Activated naive CD4-positive, alpha-beta T cell (primary cell): ENCODE measurements at places on chromosomes 3 and 15.

GRCh38 chr3:196969660-196970546, 1.3 kb upstream of the PIGZ start:
- peak; percentile 18 for DNase-seq

DNA sequence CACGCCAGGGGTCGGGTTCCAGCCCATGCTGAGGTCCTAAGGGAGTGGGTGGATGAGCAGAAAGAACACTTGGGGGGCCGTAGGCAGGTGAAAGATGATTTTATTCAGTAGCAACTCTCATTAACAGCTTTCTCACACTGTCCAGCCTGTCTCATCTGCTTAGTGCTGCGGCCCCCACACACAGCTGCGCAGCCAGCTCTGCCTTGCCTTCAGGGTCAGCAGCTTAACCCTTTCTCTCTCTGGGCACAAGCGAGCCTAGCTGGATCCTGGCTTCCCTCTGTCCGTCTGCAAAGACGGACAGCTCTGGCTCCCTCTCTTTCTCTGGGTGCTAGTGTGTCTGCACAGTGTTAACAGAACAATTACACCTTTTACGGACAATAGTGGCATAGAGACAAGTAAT, 21.3 kb downstream of the NPAP1 start:
- DNase-seq, result no peak

- no peak for DNase-seq
These were observed 19.7 kb downstream of the ACAA1 start for GRCh38 chr3:38117163-38117716.

DNA sequence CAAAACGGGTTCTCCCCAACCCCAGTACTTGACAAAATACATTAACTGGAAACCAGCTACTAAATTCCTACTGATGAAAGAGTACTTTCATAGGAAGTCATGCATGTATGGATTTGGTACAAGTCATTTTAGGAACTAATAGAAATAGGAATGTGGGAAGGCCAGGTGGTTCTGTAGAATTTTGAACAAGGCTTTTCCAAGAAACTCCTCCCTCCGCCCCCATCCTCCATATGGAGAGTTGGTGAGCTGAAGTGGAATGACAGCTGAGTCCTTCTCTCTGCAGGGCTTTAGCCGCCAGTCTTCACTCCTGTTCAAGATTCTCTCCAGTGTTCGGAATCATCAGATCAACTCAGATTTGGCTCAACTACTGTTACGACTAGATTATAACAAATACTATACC, 33.2 kb downstream of the TUBGCP4 start:
- no peak for DNase-seq

GRCh38 chr3:49025005-49025792, 3.3 kb downstream of the NDUFAF3 start:
- no peak for DNase-seq

DNA sequence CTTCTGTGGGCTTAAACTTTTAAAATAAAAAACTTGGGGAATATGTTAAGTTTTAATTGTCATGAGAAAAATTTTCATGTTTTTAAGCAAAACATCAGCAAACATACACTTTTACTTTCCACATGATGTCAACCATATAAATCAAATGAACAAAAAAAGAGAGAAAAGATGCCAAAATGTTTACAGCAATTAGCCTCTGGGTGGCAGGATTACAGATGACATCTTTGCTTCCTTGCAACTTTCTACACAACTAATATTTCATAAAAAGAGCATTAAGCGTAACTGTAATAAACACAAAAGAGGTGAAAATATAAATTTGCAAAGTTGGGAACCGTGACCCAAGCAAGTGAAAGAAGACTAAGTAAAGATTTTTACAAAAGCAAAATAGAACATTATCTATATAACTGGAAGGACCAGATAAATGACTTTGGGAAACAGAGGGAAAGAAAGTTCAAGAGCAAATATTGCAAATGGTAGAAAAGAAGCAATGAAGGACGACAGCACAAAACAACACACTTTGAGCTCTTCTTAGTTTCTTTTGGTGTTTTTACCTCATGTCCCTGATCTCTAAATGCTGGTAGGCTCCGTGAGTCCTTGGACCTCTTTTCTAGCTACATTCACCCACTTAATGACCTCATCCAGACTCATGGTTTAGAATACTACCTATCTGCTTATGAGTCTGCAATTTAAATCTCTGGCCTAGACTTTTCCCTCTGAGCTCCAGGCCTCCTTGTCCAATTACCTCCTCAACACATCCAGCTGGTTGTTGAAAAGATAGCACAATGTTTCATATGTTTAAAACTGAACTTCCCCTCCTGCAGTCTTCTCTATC, 9.4 kb downstream of the TP53BP1 start:
- no peak for DNase-seq

- DNase-seq, result no peak
These were observed 3.9 kb downstream of the GPD1L start for GRCh38 chr3:32110233-32110760.

DNA sequence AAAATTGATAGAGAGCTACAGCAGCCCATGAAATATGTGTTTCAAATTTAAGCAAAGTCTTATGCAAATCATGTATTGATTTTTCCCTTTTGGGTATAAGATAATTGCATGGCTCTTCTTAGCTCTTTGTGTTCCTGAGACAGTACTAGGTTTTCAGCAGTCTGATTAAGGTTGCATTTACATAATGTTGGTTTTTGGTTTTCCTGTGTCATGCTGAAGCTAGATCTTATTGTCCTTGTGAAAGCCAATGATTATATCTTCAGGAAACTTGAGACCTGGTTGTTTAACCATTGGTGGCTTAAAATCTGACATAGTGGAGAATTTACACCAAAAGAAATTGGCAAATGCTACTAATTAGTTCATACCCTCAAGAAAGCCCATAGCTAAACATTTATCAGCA, 392.6 kb downstream of the ZPLD1 start:
- DNase-seq, result no peak

- no peak for DNase-seq
These were observed 1.6 kb upstream of the KLF13 start for GRCh38 chr15:31324806-31325594.

DNA sequence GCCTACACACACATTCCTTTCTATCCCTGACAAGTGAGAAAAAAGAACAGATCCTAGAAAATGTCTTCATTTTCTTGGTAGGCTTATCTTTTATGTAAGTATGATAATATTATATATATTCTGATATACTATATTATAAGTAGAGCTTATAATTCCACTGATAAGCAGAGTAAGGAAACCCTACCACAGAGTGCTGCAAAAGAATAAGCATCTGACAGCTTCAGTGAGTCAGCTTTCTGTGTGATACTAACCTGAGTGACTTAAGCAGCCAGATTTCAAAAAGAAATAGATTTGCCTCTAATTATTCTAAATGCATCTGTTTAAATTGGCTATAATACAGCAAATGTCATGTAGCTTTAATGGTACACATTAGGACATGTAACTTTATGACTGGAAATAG, 656.0 kb downstream of the MCTP2 start:
- DNase-seq, result no peak

- no peak for DNase-seq
These were observed 43.2 kb downstream of the MAGI1 start for GRCh38 chr3:65995515-65995914.

DNA sequence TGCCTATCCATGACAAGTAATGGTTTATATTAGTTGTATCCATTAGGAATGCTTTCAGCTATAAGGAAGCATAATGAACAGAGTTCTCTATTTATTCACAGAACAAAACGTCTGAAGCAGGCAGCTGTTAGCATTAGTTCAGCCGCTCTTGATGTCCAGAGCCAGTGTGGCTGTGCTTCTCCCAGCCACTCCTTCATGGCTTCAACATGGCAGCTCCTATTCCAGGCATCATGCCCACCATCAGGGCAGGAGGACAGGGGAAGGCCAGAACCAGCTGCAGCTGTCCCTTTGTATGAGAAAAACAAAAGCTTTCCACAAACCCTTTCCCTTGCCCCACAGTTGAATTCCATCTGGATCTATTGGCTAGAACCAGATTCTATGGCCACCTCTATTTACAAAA, 12.9 kb upstream of the SNRK start:
- no peak for DNase-seq

GRCh38 chr3:19901337-19901736, 32.7 kb downstream of the EFHB start:
- no peak for DNase-seq

- no peak for DNase-seq
These were observed 726.2 kb downstream of the ROBO1 start for GRCh38 chr3:79041621-79042020.

- peak; percentile 7 for DNase-seq
These were observed 11.3 kb upstream of the RPL39L start for GRCh38 chr3:187150599-187150998.

DNA sequence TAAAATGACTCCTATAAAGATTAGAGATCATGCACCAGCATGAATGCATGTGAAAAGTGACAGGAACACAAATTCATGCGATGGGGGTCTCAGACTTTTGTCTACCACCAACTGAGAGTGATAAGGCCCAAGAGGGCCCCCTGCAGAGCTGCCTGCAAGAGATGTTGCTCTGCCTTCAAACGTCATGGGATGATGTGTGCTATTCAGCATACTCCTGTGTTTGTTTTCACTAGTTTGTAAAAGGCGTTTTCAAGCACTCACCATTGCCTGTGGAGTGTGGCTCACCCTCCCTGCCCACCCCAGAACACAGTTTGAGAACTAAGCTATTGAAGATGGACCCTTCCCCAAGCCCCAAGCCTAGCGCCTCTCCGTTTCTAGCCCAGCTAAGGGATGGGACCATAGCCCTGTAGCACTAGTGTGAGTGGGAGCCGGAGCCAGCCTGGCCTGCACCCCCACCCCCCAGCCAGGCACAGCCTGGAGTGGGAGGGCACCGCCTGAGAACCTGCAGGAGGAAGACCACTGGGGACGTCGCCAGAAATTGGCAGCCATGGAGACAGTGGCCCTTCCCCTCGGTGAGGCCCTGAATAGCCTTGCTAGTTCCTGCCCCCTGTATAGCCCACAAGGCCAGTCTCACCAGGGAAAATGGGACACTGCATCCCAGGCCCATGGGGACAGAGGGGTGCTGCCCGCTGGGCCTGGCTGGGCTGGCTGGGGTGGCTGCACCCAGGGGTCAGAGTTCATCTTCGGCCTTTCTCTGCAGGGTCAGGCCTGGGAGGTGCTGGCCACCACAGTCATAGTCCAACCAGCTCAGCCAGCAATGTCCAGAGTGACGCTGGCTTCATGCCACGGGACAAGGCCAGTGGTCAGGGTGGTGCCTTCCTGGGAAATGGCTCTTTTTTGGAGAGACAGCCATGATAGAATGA, 22.6 kb upstream of the KLF13 start:
- no peak for DNase-seq

DNA sequence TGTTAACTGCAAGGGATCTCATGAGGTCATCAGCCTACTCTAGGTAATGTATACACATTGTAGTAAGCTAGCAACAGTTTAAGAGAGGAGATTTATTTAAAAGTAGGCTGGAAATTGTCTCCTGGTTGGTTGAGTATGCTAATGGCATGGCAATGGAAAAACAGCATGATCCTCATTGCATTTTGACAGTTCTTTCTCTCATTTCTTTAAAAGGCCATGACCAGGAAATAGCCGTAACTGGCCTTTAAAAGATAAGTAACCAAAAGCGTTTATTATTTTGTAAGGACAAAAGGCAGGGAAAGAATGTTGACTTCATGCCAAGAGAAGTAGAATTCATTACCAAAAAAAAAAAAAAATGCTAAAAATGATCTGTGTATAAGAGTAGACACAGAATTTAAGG, 310.3 kb downstream of the FGF12 start:
- DNase-seq, result no peak

- DNase-seq, result no peak
These were observed 111.7 kb upstream of the TP63 start for GRCh38 chr3:189519458-189519857.

DNA sequence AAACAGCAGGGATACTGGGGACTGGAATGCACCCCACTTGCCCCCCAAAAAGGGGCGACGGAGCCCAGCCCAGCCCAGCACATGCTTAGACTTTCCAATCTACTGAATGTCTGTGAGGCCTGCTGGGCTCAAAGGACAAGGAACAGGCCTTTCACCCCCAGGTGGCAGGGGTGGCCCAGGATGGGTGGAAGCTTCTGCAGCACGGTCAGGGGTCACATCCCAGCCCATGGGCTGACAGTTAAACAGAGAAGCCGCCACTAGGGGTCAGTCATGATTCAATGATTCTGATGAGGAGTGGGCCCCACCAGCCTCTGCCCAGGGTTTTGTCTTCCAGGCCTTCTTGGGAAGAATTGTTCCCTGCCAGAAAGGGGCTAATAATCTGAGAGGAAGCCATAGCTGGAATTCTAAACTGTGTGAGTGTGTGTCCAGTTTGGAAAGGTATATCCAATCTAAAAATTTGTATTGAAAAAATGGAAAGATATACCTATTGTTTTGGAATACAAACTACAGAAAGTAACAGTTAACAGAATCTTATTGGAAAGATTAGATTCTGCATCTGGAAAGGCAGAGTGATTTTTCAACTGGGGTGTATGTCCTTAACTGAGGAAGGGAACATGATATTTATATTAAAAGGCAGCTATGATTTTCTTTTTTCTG, 2.2 kb downstream of the CHRNB4 start:
- DNase-seq, result peak; percentile 23

- DNase-seq, result no peak
These were observed 38.0 kb upstream of the CBLB start for GRCh38 chr3:105906836-105907235.

DNA sequence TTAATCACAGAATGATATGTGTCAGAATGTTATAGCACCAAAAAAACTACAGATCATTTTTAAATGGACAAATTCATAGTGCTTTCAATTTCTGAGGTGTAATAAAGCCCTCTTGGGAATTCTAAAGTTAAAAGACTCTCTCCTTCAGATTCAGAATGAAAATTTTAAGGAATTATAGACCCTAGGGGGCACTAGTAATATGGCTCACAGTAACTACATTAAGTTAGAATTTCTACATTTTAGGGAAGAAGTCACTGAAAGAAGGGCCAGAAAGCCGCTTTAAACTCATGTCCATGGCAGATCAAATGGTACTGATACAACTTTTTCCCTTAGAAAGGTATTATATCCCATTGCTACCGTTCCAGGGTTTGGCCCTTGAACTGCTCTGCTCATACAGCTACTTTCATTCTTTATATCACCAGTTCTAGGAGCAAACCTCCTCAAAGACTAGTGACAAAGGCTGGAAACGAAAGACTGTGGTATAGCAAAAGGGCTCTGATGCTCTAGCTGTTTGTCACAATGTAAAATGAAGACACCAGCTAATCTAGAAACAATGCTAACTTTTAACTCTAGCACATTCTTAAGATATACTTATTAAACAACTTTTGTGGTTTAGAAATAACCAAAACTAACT, 18.1 kb downstream of the DAZL start:
- no peak for DNase-seq
